ENCODE measurements at places on chromosomes 2 and 18.

DNA sequence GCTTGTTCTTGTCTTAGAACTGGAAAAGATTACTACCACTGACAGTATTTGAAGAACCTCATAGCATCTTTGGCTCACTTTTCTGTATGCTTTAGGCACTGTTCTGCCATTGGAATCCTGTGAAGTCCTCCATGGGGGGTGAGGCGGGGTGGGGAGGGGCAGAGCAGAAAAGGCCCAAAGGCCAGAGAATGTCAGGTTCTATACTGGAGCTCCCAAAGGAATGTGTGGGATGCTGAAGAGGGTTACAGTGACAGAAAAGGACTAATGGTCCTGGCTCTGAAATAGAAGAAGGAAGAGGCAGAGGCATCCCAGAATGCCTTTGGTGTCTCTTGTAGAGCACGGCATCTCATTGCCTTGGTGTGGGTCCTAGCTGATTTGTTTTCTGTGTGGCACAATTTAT lies 141.9 kb downstream of the HAUS1 start:
- no peak for DNase-seq

GRCh38 chr2:120770641-120771040 lies 35.0 kb downstream of the GLI2 start:
- no peak for DNase-seq

GRCh38 chr18:21483051-21483450 lies 117.5 kb downstream of the ESCO1 start:
- no peak for DNase-seq

DNA sequence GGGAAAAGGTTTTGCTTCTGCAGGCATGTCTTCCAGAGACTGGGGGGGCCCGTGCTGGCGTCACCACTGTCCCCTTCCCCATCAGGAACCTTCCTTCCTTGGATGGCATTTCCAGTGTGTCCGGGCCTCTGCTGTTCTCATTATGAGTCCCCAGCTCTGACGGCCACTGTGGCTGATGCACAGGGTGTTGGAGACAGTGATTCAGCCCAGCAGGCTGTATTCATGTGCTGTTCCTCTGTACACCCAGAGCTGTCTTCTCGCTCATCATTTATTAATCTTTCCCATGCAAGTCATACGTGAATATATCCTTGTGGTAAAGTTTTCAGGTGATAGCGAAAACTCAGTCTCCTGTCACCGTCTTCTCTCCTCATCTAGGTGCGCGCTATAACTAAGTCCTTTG lies 57.7 kb downstream of the ASAP2 start:
- DNase-seq = no peak

DNA sequence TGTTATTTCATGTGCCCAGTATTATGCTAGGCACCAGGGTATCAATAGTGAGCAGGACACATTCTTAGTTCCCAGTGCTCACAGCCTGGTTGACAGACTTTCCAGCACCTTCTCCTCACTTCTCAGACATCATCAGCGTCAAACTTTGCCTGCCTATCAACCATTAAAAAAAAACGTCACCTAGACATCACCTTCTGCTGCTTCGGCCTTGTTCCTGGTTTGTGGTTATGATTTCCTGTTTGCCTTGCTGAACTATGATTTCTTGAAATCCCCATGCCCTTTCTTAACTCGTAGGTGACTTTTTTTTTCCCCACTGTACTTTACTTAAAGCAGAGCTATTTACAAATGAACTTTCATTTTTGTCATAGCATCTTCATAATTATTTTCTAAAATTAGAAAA lies 60.4 kb upstream of the NABP1 start:
- no peak for DNase-seq

DNA sequence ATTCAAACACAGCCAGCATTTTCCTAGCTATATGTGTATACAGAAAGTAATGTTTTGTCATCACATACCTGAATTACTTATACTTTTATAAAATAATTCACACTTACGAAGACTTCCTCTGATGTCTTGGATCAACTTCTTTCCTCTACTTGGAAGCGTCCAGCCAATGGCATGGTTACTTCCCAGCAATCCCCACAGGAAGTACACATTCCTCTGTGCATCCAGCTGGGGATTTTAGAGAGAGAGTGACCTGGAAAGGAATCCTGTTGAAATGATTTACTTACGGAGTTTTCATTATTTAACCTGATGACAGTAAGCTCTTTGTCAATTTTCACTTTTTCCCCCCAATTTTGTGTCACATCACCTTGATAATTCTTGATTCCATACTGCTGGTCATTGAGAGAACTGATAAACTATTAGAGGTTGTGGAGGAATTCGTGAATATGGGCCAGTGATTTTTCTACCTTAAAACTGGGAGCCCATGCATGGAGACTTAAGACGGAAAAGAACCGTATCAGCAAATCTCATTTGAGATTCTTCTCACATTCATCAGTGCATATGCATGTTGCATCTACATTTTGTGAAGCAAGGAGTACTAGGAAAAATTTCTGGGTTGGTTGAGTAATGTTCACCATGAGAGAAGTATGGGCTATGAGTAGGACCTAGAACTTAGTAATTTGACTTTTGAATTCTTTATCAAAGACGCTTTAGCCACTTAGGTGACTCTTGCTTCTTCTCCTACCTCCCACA lies 9.0 kb upstream of the IL18R1 start:
- DNase-seq = no peak

All from mesenchymal stem cell (in vitro differentiated cells and primary cell).